ENCODE measurements at places on chromosomes 2 and 18.

- DNase-seq = no peak
Observed at GRCh38 chr2:156455361-156455975, 19.3 kb downstream of the GPD2 start.

- DNase-seq = no peak
Observed at GRCh38 chr2:230913406-230914143, 11.5 kb downstream of the GPR55 start.

DNA sequence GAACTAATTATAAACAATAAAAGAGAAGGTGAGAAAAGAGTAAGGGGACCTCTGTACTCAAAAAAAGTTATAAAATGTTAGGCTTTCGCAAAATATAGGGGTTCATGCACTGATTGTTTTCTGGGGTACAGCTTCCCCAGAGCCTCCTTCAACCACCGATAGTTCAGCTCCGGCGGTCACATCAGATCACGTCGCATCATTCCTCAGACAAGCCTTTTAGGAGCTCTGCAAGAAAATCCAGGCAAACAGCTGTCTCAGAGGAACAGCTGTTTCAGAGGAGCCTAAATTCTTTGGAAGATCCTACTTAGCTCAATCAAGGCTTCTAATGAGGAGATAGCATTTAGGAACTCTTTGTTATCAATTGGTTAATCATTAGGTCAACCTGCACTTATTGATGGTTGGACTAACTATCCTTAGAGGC lies 78.7 kb downstream of the MYCN start:
- no peak for DNase-seq

DNA sequence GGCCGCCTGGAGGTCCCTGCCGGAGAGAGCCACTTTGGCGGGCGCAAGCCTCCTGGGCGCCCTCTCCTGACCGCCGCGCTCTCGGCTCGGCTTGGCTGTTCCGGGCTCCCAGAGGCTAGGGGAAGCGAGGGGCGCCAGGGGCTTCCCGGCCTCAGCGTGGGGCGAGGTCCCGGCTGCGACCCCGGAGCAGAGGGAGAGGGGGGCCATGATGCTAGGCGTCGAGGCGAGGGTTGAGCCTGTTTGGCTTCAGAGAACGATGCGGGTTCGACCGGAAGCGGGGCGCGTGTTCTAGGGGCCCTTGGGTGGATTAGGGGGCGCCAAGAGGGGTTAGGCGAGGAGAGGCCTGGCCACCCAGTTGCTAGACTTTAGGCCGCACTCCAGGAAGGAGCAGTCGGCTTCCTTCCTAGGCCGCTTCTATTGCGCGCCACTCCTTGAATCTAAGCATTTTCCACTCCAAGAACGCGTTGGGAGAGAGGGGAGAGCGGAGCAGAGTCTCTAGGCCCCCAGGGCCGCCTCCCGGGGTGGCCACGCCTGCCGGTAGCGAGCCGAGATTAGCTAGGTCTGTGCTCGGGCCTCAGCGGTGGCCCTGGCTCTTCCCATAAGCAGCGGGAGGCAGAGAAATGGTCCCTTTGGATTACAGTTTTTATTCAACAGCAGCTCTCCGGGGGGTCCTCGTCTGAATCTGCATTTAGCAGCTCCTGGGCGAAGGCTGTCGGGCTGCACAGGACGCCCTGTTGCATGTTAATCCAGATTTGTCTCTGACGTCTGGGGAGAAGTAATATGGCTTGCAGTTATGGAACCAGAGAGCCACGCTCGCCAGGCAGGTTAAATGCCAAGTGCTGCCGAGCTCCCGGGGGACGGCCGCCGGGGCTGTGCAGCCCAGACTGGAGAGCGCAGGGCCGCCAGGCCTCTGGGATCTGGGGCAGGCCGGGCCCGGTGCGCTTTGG lies 11.3 kb downstream of the MEIS1 start:
- no peak for DNase-seq

GRCh38 chr2:217740756-217741155 lies 262.0 kb downstream of the TNS1 start:
- no peak for DNase-seq

DNA sequence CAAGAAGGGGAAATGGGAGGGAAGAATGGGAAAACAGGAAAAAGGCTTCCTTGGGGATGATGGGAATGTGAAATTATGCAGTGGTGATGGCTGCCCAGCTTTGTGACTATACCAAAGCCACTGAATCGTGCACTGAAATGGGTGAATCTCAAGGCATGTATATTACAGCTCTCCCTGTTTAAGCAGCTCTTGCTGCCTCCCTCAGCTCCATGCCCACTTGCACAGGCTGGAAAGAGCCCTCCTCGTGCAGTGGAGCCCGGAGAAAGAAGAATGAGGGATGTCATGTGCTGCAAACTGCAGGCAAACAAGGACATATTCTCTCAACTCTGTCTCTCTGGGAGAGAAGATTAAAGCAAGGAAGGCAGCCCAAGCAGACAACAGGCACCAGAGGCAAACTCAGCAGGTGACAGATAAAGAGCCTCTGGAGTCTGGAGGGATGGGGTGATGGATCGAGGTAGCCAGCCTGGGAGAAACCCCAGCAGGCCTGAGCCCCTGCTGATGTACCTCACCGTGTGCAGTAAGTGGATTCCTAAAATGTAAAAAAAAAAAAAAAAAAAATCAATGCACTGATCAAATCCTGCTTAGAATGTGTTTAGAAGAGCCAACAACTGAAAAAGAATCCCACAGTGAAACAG lies 62.4 kb upstream of the SLC66A3 start:
- DNase-seq = no peak

DNA sequence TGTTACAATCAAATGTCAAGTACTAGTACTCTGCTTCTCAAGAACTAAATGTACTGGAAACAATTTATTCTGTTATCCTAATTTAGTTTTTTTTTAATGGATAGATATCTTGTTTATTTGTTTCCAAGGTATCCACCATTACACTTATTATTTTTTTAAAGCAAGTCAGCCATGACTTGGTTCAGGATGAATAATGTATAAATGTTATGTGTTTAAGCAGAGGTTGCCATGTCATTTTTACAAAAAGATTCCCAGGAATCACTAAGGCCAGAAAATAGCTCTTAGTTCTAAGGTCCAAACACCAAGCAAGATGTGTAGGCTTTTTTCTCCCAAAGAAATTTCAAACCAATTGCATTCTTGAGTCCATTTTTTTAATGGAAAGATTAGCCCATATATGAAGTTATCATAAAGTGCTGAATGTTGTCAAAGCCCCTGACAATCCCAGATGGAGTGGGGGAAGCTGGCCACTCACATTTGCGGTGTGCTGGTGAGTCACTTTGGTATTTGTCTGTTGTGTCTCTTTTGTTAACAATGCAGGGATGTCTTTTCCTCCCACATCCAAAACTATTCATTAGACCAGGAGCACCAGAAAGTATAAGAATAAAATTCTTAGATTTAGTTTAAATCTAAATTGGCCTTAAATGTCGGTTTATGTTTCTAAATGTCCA lies 158.9 kb downstream of the COL6A3 start:
- DNase-seq = no peak

- DNase-seq = no peak
Observed at GRCh38 chr2:20931346-20931745, 108.4 kb upstream of the LDAH start.

DNA sequence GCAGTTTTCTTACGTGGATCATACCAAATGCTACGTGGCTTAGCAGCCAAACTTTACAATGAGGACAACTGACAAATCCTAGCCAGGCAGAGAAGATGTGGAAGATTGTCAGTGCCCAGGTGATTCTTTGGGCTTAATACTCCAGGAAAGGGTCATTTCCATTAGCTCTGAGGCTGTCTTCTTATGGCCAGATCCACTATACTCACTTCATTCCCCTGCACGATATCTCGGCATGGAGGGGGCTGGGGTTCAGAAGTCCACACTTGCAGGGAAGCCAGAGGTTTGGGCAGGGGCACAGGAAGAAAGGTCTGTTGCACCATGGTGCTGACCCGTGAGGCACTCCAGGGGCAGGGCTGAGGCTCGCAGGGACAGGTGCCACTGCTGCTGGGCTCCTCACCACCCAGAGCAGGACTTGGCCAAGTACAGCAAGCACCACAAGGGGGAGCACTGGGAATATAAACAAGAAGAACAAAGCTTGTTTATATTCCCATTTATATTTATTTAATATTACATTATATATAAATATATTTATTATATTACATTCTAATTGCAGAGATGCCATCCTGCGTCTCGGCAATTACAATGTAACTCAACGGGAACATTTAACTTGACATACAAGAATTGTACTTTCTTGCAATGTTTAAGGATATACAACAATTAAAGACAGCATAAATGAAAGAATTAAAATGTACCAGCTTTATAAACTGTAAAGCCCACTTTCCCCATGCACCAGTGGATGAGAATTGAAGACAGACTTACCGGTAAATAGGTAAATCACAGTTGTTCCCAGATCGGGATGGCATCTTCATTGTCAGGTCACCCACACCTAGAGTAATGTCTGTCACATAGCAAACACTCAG lies 27.2 kb downstream of the CLUL1 start:
- peak; percentile 29 for DNase-seq

- DNase-seq = no peak
Observed at GRCh38 chr2:88575051-88575450, 52.2 kb downstream of the EIF2AK3 start.

- DNase-seq = no peak
Observed at GRCh38 chr2:74865770-74866674, 32.1 kb downstream of the HK2 start.

- DNase-seq = no peak
Observed at GRCh38 chr2:16051841-16052564, 111.7 kb downstream of the MYCN start.

GRCh38 chr2:9665898-9666297 lies 35.1 kb upstream of the YWHAQ start:
- DNase-seq = no peak

DNA sequence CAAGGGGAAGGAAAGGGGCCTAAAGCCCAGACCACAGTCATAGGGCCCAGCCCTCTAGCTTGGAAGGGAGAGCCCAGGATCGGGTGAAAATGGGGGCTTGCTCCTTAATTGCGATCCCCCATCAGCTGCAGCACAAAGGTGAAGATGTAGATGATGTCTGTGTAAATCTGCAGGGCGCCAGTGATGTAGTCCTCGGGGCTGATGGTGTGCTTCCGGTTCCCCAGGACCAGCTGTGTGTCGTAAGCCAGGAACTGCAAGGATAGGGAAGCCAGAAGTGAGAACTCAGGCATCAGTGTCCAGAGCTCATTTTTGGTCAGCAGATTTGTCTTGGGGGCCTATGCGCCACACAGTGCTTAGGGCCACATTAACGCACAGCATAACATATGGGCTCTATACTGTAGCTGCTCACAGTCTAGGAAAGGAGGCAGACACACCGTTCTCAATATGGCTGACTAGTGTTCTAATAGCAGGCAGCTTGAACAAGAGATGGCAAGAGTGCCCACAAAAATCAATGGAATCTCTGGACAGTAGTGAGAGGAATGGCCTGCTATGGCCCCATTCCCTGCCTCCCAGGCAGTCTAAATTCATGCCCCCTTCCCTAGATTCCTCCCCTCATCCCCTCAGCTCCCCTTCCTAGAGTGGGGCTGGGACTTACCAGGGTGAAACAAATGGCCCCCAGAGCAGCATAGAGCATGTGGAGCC lies 5.2 kb downstream of the PNKD start:
- DNase-seq = no peak

DNA sequence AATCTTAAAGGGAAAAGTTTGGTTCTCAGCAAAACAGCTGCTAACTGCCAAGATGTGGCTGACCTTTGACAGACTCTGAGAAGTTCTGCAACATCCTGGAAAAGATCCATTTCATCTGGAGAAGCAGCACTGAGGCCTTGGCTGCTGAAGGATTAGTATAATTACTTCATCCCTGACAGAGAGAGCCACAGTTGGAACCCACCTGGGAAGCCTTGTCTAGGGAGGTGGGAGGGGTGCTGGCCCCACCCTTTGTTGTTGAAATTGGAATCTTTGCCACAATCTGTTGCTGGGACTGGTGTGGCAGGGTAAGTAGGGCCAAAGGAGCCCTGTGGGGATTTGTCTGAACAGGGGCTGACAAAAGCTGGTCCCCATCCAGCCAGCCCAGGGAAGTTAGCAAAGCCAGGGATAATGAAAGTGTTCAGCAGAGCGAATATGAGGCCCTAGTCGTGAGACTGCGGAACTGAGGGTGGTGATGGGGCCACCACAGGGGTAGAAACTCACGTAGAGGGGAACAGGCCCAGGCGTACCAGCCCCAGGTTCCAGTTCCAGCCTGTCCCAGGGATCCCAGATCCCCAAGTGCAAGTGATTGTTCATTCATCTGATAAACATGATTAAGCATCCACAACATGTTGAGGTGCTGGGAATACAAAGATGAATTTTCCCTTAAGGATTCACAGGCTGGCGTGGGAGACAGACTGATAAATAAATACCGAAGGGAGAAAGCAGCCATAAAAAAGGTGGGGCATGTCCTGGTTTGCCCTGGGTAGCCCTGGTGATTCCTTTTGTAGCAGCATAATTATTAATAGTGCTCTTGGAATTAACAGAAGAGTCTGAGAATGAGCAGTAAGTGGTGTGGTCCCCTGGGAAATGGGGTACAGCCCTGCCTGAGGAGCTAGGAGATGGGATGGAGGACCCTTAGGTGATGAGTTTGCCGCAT lies 60.0 kb downstream of the MYO1B start:
- DNase-seq = no peak

GRCh38 chr2:237763812-237764211 lies 34.8 kb upstream of the RBM44 start:
- no peak for DNase-seq

DNA sequence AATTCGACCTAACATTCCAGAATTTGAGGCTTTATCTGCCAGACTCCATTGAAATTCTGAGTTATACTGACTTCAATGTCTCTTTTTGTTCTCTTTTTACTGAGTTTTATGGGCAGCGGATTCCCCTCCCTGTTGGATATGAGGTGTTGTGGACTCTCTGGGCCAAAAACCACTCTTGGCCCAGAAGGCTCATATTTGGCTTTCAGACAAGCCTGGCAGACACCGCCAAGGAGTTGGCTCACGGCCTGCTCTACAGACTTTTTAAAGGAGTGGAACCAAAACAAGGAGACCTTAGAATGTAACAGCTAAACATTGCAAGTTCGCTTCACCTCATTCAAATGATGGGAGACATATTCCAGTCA lies 206.4 kb upstream of the NCKAP5 start:
- no peak for DNase-seq

GRCh38 chr2:237264480-237265219 lies 149.3 kb downstream of the COL6A3 start:
- DNase-seq = no peak

- no peak for DNase-seq
Observed at GRCh38 chr2:229348128-229348527, 77.0 kb upstream of the PID1 start.

DNA sequence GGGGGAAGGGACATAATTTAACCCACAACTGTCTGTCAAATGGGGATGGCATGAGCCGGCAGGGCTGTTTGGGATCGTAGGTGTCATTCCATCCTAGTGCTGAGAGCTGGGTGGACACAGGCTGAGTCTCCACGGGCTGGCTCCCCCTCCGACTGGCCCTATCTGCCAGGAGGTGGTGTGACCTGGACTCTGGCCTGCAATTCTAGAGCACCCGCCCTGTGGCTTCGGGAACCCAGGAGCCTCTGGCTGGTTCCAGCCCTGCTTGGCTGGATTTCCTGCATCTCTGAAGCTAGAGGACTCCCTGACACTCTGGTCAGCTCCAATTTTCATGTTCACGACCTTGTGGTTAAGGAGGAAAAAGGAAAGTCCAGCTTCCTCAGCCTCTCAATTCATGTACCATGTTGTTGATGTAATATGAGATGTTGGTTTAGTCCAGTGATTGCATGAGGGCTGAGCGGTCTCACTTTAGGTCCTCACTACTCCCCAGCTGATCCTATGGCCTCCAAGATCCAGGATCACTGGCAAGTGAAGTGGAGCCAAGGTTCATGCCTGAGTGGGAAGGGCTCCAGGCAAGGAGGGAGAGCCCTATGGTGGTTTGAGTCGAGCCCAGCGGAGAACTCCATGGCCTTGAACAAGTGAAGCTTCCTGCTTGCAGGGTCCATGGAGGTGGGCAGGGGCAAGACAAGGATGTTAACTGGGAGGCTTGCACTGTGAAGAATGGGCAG lies 169.1 kb downstream of the NDUFA10 start:
- DNase-seq = no peak
